ENCODE measurements at places on chromosomes 13 and 19. TPM values are rescaled to one million over a fixed set of nuclear protein-coding genes. Genes with fewer than 3 reads are reported as not detected.

DNA sequence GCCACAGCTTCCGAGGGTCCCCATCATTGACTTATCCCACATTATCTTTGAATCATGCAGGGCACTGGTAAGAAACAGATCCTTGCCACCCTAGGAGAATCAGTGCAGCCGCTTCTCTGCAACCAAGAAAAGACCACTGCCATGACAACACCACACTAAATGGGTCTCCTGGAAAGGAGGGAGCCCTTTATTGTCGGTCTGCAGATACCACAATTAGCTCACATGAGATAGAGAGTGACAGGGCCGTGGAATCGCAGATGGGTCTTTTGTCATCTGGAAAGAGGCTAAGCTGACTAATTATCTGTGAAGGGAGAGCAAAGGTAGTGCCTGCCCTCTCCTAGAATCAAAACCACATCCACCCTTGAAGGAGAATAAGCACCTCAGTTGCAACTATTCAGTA is 178.3 kb upstream of the MYO16 start:
- H3K27me3 ChIP-seq: no peaks in the 10 kb centered on the region
- no peak overlapping the region for H3K4me3 ChIP-seq
- no peak overlapping the region for H3K27ac ChIP-seq
- H3K4me1 ChIP-seq: no peaks in the 10 kb centered on the region
- DNase-seq: no peak
- H3K36me3 ChIP-seq: no peaks in the 10 kb centered on the region

GRCh38 chr19:5131506-5132205 is 162.7 kb downstream of the KDM4B start:
- H3K27ac ChIP-seq: no peak overlapping the region
- H3K4me3 ChIP-seq: no peak overlapping the region
- H3K36me3 ChIP-seq: peaks cover 2% of the 10 kb centered on the region
- no peak for DNase-seq
- no peaks in the 10 kb centered on the region for H3K27me3 ChIP-seq

- no peaks in the 10 kb centered on the region for H3K27me3 ChIP-seq
- no peaks in the 10 kb centered on the region for H3K36me3 ChIP-seq
- H3K4me3 ChIP-seq: no peak overlapping the region
- no peaks in the 10 kb centered on the region for H3K4me1 ChIP-seq
- DNase-seq: no peak
Measured at GRCh38 chr13:50916701-50917184, 7.2 kb downstream of the RNASEH2B start.

DNA sequence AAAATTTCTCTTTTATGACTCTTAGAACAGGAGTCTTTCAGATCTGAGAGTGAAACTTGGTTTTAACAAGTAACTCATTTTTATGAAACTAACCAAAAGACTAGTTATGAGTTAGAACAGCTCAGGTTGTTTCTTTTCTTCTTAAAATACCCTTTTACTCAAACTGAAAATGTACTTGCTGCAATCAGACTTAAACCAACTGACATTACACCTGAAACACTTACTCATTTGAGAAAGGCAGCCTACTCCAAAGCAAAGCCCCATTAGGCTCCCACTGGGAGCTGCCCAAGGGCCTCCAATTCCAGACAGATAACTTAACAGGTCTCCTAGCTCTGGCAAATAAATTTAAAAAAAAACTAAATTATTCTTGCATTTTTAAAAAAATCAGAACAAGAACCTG is 3.6 kb downstream of the FOXO1 start:
- DNase-seq: no peak
- no peak overlapping the region for H3K27ac ChIP-seq
- peaks cover 5% of the 10 kb centered on the region for H3K4me1 ChIP-seq
- no peak overlapping the region for H3K4me3 ChIP-seq
- no peaks in the 10 kb centered on the region for H3K27me3 ChIP-seq

DNA sequence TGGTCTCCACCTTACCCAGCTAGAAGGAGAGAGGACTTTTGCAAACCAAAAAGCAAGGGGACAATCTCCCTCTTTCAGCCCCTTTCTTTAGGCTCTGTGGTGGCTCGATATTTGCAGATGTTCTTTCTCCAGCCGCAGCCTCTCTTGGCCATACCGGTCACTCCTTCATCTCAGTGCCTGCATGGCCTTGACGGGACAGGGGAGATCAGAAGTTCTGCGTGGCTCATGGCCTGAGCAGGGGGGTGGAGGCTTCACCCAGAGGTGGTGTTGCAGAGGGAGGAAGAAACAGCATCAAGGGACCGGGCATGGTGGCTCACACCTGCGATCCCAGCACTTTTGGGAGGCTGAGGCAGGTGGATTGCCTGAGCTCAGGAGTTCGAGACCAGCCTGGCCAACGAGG is 53.2 kb downstream of the MYO9B start:
- no peaks in the 10 kb centered on the region for H3K36me3 ChIP-seq
- DNase-seq: no peak
- no peaks in the 10 kb centered on the region for H3K4me1 ChIP-seq
- H3K4me3 ChIP-seq: no peak overlapping the region
- H3K27me3 ChIP-seq: no peaks in the 10 kb centered on the region
- H3K27ac ChIP-seq: no peak overlapping the region

DNA sequence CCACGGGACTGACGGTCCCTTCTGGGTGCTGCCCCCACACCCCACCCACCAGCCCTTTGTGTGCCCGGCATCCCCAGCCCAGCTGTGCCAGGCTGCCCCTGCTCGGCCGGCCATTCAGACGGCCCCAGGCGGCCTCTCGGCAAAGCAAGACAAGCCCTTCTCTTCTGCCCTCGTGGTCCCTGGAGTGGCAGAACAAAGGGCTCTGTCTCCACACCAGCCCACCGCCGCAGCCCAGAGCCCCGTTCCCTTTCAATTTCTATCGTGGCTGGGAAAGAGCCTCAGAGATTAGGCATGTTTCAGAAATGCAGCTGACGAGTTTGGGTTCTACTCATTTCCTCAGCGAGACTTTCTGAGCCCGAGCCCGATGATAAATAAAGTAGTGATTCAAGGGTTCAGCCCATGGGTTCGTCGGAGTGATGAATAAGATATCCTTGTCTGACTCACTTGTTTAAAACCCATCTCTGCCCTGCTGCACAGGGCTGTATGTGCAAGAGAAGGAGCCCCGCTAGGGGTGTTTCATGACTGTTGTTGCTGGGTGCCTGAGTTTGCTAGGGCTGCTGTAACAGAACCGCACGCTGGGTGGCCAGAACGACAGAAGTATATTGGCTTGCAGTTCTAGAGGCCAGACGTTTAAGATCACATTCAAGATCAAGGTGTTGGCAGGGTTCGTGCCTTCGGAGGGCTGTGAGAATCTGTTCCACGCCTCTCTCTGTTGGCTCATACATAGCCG is 4.3 kb downstream of the MYO9B start:
- DNase-seq: peak; percentile 91
- peaks cover 3% of the 10 kb centered on the region for H3K4me1 ChIP-seq
- peak overlapping the region; percentile 73 for H3K27ac ChIP-seq
- no peaks in the 10 kb centered on the region for H3K36me3 ChIP-seq
- H3K4me3 ChIP-seq: peak overlapping the region; percentile 0
- no peaks in the 10 kb centered on the region for H3K27me3 ChIP-seq

GRCh38 chr19:805166-805551 is 7.9 kb downstream of the PTBP1 start:
- no peak for DNase-seq
- H3K4me3 ChIP-seq: no peak overlapping the region
- peaks cover 3% of the 10 kb centered on the region for H3K36me3 ChIP-seq
- H3K4me1 ChIP-seq: peaks cover 3% of the 10 kb centered on the region

The NTF4 gene
- total RNA-seq: not detected

The LYPD3 gene
- total RNA-seq: 1.2 TPM

The VSIG10L gene
- total RNA-seq: 1.7 TPM

The CFAP97D2 gene
- not detected for total RNA-seq

The MCEMP1 gene
- 0.63 TPM for total RNA-seq

The SIGLEC14 gene
- total RNA-seq: 4.2 TPM
